ENCODE measurements at places on chromosomes 16 and 17.

DNA sequence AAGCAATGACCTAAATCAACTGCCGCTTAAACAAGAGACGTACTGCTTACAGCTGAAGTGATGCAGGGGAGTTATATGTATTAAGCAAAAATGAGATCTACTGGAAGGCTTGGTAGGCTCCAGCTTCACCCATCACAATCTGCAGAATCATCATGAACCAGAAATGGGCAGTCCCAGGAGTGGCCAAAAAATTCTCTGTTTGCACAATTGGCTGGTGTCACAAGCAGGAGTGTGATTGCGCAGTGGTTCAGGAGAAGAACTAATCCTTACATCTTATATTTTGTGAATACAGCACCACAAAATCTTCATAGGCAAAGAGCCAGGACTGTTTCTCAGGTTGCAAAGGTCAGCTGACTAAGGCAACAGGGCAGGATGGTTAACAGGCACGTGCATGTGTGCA is 75.9 kb downstream of the CES1 start:
- DNase-seq: no peak

GRCh38 chr16:88812513-88813268 is 963 bp upstream of the APRT start:
- DNase-seq: no peak

DNA sequence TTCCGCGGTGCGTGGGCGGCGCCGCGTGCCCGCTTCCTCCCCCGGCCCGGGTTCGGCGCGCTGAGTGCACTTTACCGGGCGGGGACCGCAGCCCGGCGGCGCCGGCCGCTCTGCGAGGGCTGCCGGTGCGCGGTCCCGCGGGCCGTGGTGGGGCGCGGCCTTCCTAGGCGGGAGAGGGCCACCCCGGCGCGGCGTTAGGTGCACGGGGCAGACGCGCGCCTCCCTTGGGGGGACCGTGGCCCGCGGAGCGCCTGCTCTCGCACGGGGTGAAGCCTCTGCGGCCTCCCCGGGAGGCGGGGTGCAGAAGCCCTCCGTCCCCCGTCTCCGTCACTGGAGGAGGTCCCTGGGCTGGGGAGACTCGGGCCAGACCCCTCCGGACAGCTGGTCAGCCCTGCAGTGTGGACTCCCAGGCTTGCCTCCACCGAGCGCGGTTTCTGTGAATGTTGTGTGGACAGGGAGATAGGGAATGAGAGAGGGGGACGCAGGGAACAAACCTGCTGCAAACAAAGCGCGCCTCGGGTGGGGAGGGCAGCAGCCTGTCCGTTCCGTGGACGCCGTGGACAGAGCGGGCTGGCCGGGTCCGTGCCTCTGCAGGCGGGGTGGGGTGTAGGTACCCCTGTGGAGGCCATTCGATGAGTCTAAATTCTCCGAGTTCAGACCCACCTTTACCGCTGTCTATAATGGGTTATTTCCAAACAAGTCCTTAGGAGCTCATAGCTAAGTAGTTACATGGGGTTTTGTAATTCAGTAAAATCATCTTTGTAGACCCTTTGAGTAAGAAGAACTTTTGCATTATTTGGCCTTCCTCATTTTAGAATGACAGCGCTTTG is 721 bp downstream of the TBCD start:
- no peak for DNase-seq

DNA sequence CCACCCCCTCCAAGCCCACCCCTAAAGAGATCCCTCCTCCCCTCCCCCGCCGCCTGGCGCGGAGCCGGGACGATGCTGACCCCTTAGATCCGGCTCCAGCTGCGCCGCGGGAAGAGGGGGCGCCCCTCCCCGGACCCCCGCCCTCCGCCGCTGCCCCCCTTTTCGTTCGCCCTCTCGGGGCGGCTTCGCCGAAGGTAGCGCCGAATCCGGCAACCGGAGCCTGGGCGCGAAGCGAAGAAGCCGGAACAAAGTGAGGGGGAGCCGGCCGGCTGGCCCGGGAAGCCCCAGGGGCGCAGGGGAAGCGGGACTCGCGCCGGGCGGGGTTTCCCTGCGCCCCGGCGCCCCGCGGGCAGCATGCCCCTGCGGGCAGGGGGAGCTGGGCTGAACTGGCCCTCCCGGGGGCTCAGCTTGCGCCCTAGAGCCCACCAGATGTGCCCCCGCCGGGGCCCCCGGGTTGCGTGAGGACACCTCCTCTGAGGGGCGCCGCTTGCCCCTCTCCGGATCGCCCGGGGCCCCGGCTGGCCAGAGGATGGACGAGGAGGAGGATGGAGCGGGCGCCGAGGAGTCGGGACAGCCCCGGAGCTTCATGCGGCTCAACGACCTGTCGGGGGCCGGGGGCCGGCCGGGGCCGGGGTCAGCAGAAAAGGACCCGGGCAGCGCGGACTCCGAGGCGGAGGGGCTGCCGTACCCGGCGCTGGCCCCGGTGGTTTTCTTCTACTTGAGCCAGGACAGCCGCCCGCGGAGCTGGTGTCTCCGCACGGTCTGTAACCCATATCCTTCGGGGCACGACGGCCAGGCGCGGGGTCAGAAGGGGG is 623 bp downstream of the CACNA1G start:
- DNase-seq: no peak

DNA sequence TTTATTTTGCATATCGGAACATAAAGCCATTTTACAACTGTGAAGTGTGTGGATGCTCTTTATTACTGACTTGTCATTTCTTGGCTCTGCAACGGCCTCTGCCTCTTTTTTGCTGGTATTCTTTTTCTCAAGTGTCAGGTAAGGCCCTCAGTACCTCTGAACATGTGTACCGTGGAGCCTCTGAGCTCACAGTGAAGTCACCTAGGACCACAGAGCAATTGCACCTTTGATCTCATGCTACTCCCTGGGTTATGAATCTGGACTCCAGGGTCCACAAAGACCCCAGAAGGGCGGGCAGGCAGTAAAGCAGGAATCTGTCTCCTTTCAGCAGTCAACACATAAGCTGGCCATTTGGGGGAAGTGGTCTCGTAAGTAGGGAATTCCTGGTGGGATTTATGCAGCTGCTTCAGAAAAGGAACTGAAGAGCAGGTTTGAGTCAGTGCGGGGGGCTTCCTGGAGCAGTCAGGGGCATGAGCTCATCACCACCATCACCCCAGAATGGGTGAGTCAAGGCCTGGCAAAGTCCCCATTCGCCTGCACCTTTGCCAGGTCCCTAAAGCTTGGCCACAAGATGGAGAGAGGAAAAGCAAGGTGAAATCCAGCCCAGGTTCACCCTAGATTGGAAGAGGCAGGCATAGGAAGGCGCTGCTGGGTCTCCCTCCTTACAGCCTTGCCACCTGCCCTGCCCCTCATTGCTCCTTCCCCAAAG is 33.0 kb downstream of the TBX4 start:
- no peak for DNase-seq
